ENCODE measurements at places on chromosomes 3 and 15.

DNA sequence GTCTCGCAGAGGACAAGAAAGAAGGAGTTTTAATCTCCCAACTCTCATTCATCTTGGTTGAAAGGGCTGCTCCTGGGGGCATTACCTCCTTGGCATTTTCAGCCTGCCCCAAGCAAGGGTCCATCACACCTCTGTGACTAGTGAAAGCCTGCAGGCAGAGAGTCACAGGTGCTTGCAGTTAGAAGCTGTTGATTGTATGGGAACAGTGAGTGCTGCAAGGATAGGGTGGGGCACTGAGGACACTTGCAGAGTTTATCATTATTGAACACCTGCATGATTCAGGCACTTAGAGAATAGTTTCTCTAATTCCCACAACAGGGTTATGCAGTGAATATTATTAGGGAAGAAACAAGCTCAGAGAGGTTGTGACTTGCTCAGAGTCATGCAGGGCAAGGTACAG is 41.7 kb upstream of the IGF2BP2 start:
- DNase-seq: no peak

DNA sequence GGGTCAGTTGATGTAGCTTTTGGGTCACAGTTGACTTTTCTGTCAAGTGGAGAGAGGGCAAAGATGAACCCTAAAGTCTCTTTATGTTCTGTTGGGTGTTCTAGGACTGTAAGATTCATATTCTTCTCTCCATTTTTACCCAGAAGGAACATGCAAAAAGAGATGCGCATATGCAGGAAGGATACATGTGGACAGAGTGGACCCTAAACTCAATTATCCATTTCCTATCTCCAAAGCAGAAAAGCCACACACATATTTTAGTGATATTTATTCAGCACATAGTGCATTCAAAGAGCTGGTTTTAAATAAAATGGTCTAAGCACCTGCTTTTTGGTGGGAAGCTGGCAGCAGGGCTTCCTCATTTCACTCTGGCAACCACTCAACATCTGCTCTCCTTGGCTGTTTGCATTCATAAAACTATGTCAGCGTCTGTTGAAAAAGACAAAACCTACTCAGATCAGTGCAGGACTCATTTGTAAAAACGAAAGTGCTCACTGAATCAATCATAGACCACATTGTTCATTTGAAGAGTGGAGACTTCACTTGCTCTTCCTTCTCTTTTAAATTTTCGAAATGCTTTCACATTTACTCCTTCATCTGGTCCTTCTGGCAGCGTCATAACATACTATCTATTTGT is 96.6 kb downstream of the SEMA6D start:
- no peak for DNase-seq

DNA sequence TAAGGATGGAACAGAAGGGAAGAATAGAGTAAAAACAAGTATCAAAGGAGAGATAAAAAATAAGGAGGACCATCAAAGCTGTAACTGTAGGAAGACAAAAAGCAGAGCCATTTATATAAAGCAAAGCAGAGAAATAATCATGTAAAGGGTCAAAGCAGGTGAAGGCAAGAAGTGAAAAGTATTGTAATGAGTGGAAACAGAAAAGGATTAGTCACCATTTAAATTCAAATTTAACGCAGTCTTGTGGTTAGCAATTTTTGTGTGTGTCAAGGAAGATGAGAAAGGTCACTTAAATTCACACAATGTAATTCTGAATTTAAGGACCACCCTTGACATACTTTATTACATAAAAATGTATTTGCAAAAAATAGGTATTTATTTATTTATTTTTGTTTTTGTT is 567.8 kb downstream of the ROBO1 start:
- DNase-seq: no peak

DNA sequence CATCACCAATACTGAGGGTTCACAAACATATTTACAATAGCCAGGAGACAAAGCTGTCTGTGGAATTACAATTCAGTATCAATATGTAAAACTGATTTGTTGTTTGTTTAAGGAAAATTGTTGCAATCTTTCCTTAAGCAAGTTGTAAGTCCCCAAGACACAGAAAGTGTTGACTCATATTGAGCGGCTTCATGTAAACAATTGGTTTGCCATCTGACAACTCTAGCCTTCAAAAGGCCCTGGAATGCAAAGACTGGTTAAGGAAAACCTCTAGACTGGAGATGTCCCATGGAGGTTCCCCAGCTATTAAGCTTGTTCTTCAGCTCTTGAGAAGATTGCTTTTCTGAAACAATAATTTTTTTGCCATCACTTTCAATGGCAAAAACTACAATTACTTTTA is 283.7 kb upstream of the PROK2 start:
- no peak for DNase-seq

DNA sequence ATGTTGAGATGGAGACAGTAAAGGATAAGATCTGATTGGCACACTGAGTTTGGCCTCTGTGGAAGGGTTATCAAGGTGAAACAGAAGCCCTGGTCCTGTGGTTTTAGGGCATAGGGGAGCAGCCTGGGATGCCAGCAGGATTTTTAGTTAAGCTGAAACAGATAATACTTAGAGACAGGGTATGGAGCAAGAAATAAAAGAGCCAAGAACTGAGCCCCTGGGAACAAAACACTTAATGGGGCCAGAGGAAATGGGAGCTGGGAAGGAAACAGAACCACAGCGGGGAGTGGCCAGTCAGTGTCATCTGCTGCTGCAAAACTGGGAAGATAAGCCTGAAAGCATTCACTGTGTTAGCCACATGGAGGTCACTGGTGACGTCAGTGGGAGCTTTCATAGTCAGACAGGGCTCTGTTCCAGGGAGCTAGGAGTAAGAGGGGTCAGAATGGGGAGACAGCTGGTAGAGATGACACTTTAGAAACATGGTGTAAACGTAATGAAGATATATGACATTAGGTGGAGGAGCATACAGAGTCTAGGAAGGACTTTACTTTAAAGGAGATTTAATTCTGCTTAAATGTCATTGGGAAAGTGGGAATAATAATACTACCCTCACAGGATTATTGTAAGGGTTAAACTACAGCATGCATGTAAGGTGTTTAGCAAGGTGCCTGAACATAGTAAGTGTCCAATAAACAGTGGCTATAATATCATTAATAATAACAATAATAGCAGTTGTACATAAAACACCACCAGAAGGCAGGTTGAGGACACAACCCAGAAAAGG is 172.7 kb upstream of the CTNNB1 start:
- DNase-seq: peak; percentile 21

GRCh38 chr3:18008706-18009368 is 266.4 kb upstream of the TBC1D5 start:
- no peak for DNase-seq

GRCh38 chr15:93900476-93901400 is 330.6 kb upstream of the MCTP2 start:
- no peak for DNase-seq

DNA sequence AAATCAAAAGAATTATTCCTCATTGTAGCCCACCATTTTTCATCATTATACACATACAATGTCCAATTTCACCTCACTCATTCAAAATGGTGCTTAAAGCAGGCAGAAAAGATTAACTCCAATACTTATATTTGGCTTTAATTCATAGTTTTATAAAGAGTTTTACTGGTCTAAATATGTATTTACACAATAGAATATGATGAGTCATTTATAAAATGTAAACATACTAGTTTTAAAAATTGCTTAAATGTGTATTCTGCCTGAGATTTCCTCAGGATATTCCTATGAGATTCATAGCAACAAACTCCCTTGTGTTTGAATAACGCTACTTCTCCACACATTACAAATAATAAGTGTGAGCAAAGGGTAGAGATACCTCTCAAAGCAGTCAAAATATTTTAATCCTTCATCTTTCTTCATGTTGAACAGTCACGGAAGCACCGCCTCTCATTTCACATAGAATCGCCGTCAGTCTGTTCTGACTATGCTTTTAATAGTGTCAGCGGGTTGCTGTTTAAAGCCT is 75.7 kb upstream of the GBE1 start:
- no peak for DNase-seq

GRCh38 chr15:86066174-86066834 is 13.4 kb upstream of the AGBL1 start:
- no peak for DNase-seq

GRCh38 chr15:70702584-70702983 is 60.8 kb downstream of the UACA start:
- DNase-seq: no peak

GRCh38 chr15:74062671-74063070 is 19.7 kb downstream of the GOLGA6A start:
- DNase-seq: no peak

DNA sequence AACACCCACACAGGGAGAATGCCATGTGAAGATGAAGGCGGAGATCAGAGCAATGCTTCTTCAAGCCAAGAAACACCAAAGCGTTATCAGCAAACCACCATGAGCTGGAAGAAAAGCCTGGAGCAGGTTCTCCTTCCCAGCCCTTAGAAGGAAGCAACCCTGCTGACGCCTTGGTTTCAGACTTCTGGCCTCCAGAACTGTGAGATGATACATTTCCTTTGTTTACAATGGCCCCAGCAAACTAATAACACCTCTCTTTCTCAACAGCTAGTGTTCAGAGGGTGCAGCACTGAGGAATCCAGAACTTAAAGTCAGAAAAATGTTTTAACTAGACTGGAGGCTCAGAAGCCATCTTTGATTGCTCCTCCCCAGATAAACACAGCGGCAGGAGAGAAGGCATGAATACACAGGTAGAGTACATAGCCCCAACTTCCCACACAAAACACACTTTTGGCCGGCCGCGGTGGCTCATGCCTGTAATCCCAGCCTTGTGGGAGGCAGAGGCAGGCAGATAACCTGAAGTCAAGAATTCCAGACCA is 132.4 kb upstream of the LPP start:
- no peak for DNase-seq

- no peak for DNase-seq
Measured at GRCh38 chr3:159513867-159514380, 474.7 kb upstream of the IL12A start.

- DNase-seq: no peak
Measured at GRCh38 chr3:133474251-133474801, 74.5 kb downstream of the BFSP2 start.

DNA sequence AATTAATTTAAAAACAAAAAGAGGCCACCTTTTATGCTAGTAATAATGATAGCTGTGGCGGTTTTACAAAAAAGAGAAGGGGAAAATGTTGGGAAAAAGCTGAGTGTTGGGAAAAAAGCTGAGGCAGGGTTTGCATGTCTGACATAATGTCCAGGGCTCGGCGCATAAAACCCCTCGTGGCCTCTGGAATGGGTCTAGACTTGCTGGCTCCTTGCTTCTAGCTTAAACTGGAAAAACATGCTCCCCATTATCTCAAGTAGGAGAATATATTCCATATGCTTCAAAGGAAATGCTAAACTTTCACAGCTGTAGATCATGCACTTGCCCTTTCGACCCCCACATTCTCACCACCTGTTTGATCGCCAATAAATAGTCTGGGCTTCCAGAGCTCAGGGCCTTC is 53.0 kb downstream of the CYP19A1 start:
- no peak for DNase-seq

DNA sequence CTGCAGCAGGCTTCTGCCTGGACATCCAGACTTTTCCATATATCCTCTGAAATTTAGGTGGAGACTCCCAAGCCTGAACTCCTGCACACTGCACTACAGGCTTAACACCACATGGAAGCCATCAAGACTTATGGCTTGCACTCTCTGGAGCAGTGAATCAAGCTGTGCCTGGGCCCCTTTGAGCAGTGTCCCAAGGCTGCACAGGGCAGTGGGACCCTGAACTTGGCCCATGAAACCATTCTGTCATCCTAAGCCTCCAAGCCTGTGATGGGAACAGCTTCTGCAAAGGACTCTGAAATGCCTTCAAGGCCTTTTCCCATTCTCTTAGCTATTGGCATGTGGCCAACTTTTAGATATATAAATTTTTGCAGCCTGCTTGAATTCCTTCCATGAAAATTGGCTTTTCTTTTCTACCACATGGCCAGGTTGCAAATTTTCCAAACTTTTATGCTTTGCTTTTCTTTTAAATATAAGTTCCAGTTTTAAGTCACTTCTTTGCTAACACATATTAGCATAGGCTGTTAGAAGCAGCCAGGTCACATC is 257.8 kb upstream of the DCBLD2 start:
- DNase-seq: no peak

GRCh38 chr3:150150633-150151032 is 179.9 kb upstream of the PFN2 start:
- DNase-seq: no peak

DNA sequence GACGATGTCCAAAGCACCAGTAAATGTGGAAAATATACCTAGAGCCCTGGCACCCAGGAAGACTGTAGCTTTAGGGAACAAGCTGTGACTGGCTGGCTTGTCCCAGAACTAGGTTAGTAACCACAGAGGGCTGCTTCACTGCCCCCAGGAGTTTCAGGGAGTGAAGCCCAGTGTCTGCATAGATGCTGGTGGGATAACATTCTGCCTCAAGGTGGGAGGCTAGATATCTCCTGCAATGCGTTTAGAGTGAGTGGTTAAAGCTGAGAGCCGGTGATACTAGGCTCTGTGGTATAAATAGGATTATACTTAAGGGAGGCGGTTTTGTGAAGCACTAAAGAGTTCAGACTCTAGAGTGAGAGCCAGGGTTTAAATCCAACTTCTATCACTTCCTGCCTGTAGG is 11.7 kb upstream of the CP start:
- no peak for DNase-seq

DNA sequence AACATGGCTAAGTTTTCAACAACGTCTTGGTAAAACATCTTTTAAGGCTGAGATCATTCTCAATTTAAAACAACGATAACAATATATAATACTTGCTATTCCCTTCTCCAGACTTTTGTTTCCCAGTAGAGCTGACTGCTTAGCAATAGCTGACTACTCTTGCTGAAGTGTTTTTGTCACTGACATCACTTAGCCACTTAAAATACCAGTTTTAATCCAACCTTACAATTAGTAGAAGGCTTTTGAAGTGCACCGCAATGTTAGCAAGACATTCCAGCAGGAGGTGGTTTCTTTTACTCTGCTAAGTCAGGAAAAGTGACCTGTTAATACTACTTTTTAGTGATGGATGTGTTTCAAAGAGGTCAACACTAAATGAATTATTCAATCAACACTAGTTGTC is 28.7 kb upstream of the GBE1 start:
- no peak for DNase-seq

- no peak for DNase-seq
Measured at GRCh38 chr3:63880653-63881052, 17.0 kb downstream of the ATXN7 start.

GRCh38 chr15:82647045-82647834 is at the start of gene CPEB1:
Gene CPEB1, minus strand, starts transcription at chr15:82647363. Its CDS starts 18,904 bp downstream, at chr15:82628459.
- peak; percentile 33 for DNase-seq

GRCh38 chr3:30511524-30512251 is 94.7 kb upstream of the TGFBR2 start:
- DNase-seq: no peak

Data from hippocampal formation (tissue), 2 donors.